ENCODE measurements at places on chromosomes 5 and 9.

DNA sequence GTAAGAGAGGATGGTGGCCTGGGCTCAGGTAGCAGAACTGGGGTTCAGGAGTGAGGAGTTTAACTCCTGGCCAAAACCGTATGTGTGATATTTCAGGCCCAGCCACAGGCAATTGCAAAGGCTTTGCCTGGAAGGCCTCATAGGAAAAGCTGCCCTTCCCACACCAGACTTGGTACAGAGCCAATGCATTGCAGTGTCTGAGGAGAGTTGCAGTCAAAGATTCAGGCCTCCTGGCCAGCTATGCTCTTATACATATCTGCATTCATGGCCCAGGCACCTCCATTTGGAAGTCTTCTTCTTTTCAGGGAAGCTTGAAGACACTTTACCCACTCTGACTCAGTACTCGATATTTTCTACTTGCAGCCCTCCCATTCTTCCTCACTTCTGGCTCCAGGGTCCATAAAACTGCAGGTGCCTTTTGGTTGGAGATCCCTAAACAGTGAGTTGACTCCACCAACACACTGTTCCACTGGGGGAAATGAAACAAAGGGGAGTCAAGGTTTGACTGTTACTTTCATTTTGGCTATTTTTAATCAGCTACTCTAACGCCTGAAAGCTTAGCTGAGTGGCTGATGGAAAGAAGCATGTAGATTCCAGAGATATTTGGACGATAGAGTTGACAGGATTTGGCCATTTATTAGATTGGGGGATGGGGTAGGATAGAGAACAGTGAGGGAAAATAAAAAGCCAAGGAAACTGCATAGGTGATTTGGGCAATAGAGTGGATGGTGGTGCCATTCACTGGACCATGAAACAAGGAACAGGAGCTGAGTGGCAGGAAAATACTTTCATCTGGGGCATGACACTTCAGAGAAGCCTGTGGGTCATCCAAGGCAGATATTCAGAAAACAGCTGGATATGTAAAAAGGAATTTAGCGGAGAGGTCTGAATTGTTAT lies 30.6 kb upstream of the IL33 start:
- no peak for DNase-seq

GRCh38 chr5:33369485-33370465 lies 71.0 kb upstream of the TARS1 start:
- no peak for DNase-seq

GRCh38 chr5:14509556-14509955 lies 72.0 kb upstream of the OTULINL start:
- no peak for DNase-seq

DNA sequence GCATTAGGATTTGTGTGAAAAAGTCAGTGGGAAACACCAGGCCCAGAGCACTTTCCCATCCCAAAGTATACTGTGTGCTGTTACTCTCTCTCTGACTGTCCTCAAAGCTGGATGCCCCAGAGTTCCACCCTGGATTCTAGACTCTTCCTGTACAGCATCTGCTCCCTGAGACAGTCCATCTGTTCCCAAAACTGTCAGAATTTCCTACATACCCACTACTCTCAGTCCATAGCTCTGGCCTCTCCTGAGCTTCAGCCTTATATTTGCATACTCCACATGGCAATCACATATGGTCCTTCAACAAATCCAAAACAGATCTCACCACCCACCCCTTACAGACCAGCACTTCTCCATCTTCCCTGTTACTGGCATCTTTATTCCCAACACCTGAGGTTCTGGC lies 9.5 kb downstream of the ELP1 start:
- DNase-seq: no peak

DNA sequence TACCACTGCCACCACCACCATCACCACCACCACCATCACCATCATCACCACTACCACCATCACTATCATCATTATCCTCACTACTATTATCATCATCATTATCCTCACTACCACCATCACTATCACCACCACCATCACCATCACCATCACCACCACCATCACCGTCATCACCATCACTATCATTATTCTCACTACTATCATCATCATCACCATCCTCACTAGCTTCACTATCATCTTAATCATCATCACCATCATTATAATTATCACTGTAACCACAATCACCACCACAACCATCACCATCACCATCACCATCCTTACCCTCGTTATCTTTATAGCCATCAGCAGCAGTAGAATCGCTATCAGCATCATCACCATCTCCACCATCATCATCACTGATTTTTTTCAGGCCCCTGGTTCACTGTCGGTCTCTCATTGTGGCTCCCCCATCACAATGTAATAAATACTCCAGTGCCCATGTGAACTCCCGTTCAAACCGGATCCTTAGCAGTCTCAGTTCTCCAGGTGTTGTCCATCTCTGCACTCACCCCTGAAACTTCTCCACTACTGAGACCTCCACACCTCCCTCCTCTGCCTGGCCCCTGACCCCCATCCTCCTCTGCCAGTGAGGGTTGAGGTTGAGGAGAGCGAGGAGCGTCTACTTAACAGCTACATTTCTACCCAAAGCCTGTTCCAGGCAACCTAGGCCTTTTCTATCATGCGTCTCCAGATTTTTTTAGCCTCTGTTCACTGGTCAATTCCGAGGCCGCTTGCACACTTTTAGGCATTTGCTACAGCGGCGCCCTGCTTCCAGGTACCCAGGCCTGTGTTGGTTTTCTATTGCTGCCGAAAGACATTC lies 238.2 kb downstream of the PBX3 start:
- no peak for DNase-seq

DNA sequence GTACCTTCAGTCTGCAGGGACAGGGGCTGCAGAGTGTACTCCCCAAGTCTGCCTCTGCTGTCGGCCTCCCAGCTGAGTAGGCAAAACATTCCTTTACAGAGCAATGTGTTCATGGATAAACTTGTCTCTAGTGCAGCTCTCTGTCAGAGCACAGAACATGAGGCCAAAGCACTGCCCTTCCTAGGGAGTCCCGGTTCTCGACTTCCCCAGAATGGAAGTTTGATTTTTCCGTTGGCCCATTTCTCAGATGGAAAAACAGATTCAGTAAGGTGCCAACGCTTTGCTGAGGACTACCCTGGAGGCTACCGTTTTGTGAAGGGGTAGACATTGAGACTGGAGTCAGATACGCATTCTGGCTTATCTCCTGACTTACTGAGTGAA lies 422 bp upstream of the TRIM32 start:
- no peak for DNase-seq

- DNase-seq: no peak
Observed at GRCh38 chr5:14399054-14399692, 182.4 kb upstream of the OTULINL start.

- no peak for DNase-seq
Observed at GRCh38 chr5:39257554-39257953, 38.2 kb upstream of the FYB1 start.

- no peak for DNase-seq
Observed at GRCh38 chr5:141101059-141101458, 786 bp downstream of the PCDHB3 start.

DNA sequence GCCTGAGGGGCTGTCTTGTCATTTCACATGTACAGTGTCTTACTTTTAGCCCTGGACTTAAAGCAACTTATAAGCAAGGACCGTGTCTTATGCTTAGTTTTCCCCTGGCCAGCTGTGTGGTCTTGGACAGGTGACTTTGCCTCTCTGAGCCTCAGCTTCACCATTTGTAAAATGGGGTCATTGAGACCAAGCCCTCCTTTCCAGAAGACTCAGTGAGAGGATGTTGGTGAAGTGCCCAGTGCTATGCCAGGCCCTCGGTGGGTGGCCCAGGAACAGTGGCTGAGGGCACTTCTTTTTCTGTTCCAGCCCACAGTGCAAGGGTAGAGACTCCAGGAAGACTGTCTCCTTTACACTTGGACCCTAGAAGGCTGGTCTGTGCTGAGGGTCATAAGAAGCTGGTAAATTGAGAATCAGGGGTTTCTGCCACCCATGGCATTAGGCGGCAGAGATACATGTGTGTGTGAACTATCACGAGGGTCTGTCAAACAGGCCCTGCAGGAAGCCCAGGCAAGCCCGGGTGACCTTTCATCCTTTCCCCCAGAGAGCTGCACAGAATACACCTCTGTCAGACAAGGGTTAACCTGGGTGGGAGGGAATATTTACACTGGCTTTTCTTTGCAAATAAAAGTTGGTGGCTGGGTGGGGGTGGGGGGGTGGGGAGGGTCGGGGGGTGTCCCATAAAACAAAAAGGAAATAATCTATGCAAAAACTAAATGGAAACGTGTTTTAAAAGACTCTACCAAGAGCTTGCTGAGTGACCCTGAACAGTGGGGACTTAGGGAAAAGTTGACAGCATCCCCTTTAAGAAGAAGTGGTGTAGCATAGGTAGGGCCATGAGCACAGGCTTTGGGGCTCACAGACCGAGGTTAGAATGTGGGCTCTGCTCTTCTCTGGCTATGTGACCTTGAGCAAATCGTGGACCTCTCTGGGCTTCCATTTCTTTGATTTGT lies 20.4 kb upstream of the KIF12 start:
- no peak for DNase-seq

- no peak for DNase-seq
Observed at GRCh38 chr5:171714261-171714660, 71.4 kb upstream of the SMIM23 start.

GRCh38 chr5:149320791-149321330 lies 24.4 kb upstream of the GRPEL2 start:
- DNase-seq: no peak

DNA sequence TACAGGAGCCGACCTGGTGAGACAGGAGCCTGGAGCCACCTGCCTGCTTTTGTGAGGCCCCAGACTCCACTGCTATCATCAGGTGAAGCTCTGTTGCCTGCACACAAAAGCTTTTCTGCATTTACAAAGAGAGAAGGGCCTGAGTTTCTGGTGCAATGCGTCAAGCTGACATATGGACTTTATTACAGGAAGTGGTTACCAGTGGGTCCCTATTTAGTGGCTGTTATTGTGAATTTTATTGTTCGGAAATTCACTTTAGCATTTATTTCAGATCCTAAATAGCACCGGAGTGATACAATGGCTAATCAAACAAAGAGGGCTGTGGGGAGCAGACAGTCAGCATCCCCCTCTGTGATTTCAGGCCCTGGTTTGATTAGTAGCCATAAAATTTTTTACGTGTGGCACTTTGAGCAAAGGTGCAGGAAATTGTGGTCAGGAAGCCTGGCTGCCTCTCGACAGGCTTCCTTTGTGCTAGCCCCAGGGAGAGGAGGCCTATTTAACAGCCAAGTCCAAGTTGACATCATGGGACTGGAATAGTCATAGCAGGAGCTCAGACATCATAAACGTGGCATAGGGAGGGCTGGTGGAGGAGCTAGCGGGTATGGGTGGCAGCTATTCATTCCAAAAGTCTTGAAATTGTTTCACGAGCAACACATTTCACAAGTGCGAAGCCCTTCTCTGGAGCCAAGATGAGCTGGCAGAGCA lies 8.4 kb downstream of the TGFBI start:
- no peak for DNase-seq

GRCh38 chr9:89911721-89912604 lies 307.2 kb downstream of the GADD45G start:
- DNase-seq: no peak

DNA sequence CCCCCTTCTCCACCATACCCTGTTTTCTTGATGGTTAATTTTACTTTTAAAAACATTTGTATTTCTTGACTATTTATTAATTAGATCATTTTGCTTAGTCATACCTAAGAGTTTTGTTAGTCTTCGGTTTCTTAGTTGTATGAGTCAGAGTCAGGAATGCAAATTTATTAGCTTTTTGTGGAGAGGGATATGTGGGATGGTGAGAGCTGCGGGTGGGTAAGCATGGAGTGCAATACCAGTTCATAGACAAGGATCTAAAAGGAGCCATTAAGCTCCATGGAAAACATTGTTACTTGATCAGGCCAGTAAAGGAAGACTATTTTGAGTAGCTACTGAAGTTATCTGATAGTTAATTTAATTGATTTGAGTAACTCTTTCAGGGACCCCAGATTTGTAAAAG lies 77.5 kb downstream of the ZSWIM6 start:
- no peak for DNase-seq
